Vagina (tissue), 2 donors: ENCODE measurements at places on chromosomes 3 and 15.

DNA sequence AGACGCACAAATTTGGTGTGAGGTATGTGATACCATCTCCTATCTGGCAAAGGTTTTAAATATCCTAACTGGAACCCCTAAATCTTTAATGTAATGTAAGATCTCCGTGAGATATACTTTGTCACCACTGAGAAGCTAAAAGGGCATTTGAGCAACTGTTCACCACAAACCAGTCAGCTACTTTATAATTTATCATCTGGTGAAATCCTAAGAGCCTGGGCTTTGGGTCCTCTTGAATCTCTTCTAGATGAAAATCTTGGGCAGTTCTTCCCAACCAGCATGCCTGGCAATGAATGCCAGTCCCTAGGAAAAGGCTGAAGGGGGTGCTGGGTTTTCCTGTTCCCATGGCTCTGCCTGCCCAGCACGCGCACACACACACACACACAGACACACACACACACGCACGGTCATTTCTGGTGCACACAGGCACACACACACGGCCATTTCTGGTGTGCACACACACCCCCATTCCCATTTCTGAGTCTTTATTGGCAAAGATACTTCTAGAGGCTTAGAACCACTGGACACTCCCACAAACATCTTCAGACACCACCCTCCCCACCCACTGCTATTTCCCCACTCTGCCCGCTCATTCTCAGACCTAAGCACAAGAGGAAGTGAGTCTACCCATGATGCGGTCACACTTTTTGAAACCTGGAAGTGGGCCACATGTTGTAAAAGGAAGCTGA is 72.6 kb downstream of the MYO1E start:
- peaks cover 43% of the 10 kb centered on the region for H3K4me1 ChIP-seq
- H3K27me3 ChIP-seq = no peaks in the 10 kb centered on the region
- no peaks in the 10 kb centered on the region for H3K36me3 ChIP-seq
- peak; percentile 92 for DNase-seq

- no peak overlapping the region for H3K4me3 ChIP-seq
- H3K4me1 ChIP-seq = no peaks in the 10 kb centered on the region
- DNase-seq = no peak
- H3K27ac ChIP-seq = no peak overlapping the region
- no peaks in the 10 kb centered on the region for H3K36me3 ChIP-seq
- no peaks in the 10 kb centered on the region for H3K27me3 ChIP-seq
Observed at GRCh38 chr3:187896646-187897045, 151.4 kb upstream of the BCL6 start.

- H3K4me3 ChIP-seq = no peak overlapping the region
- no peaks in the 10 kb centered on the region for H3K36me3 ChIP-seq
- H3K27ac ChIP-seq = no peak overlapping the region
- DNase-seq = no peak
- no peaks in the 10 kb centered on the region for H3K27me3 ChIP-seq
Observed at GRCh38 chr15:49236869-49237268, 66.8 kb downstream of the GALK2 start.

DNA sequence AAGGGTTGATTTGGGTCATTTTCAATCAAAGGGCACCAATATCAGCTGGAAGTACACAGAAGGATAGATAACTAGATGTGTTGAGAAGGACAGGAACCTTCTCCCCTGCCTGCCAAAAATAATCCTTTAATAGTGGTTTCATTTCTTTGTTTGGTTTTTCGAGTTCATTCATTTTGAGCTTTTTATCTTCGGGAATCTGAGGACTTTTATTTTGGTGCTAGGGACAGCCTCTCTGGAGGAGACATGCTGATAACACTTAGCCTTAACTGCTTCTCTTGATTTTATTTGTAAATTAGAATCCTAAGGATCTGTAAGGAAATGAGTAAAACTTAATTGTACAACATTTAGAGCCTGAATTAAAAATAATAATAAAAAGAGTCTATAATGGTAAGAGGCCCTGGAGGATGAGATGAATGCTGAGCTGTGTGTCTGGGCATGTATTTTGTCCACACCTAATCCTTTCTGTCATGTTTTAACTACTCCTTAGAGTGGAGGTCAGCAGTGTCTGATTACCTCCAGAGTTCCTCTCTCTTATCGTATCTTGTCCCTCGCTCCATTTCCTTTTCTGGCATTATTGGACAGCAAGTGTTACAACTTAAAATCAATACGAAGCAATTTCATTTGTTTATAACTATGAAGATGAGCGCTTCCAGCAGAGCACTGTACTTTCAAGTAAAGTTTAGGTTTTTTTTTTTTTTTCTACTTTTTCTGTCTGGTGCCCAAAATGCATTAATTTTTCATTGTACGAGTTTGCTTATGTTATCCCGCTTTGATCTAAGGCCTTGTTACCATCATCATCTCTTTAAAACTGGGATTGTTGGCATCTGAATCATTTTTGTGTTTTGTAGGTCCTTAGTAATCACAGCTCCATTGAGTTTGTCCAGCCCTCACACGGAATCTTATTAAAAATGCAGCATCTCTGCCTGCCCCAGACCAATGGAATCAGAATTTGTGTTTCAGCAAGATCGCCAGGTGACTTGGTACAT is 22.8 kb downstream of the PTPRG start:
- no peaks in the 10 kb centered on the region for H3K27me3 ChIP-seq
- H3K4me1 ChIP-seq = peaks cover 6% of the 10 kb centered on the region
- no peak overlapping the region for H3K27ac ChIP-seq
- H3K4me3 ChIP-seq = no peak overlapping the region
- no peak for DNase-seq

GRCh38 chr15:83282776-83283137 is 1.7 kb downstream of the BNC1 start:
- peak overlapping the region; percentile 48 for H3K4me3 ChIP-seq
- peaks cover 10% of the 10 kb centered on the region for H3K27me3 ChIP-seq
- no peaks in the 10 kb centered on the region for H3K4me1 ChIP-seq
- no peaks in the 10 kb centered on the region for H3K36me3 ChIP-seq

- no peak overlapping the region for H3K4me3 ChIP-seq
- H3K27ac ChIP-seq = no peak overlapping the region
- no peaks in the 10 kb centered on the region for H3K4me1 ChIP-seq
- H3K27me3 ChIP-seq = no peaks in the 10 kb centered on the region
- no peaks in the 10 kb centered on the region for H3K36me3 ChIP-seq
Observed at GRCh38 chr15:61327019-61327631, 98.0 kb upstream of the RORA start.

- DNase-seq = no peak
- no peaks in the 10 kb centered on the region for H3K4me1 ChIP-seq
- peaks cover 15% of the 10 kb centered on the region for H3K36me3 ChIP-seq
- H3K4me3 ChIP-seq = no peak overlapping the region
Observed at GRCh38 chr3:143552851-143553250, 295.4 kb downstream of the SLC9A9 start.

DNA sequence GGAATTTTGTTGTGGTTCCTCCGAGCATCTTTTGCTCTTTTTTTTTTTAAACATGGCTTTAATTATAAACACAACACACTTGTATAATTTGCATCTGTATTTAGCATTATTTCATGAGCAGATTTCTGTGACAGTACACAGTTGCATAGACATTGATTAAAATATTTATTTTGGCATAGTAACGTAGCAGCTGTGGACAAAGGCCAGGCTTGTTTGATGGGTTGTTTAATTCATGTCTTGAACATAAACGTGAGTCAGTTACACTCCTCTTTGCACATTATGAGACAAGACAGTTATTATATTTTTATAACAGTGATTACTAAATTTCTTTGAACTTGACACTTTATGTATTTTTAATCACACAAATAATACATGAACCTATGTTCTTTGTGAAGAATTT is 182.5 kb downstream of the CACNA2D3 start:
- no peak overlapping the region for H3K27ac ChIP-seq
- no peak overlapping the region for H3K4me3 ChIP-seq
- H3K4me1 ChIP-seq = no peaks in the 10 kb centered on the region
- no peak for DNase-seq

- H3K4me3 ChIP-seq = no peak overlapping the region
- no peaks in the 10 kb centered on the region for H3K4me1 ChIP-seq
- H3K27ac ChIP-seq = no peak overlapping the region
- no peaks in the 10 kb centered on the region for H3K36me3 ChIP-seq
Observed at GRCh38 chr3:105647047-105647446, 221.8 kb downstream of the CBLB start.

GRCh38 chr15:80918196-80918783 is 71.3 kb downstream of the MESD start:
- H3K27ac ChIP-seq = no peak overlapping the region
- no peak overlapping the region for H3K4me3 ChIP-seq
- H3K4me1 ChIP-seq = peaks cover 6% of the 10 kb centered on the region
- DNase-seq = no peak

DNA sequence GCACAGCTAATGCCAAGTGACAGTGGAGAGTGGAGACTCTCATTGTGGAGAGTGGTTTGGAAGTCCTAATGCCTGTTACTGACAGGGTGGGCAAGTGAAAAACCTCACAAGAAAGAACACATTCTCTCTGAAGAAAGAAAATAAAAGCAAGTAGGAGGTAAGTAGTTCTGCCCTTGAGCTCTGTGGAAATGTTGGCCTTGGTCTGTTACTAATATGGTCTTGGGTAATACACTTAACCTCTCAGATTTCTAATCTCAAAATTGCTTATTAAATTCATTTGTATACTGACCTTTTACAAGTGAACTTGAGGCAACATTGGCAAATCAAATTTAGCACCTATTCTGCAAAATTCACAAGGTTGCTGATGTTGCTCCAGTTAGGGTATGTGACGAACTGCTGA is 291.6 kb upstream of the CBLB start:
- no peaks in the 10 kb centered on the region for H3K27me3 ChIP-seq
- no peak for DNase-seq
- H3K27ac ChIP-seq = no peak overlapping the region
- no peaks in the 10 kb centered on the region for H3K4me1 ChIP-seq
- no peak overlapping the region for H3K4me3 ChIP-seq

- no peaks in the 10 kb centered on the region for H3K36me3 ChIP-seq
- H3K27ac ChIP-seq = no peak overlapping the region
- no peaks in the 10 kb centered on the region for H3K4me1 ChIP-seq
- no peak overlapping the region for H3K4me3 ChIP-seq
Observed at GRCh38 chr15:99651023-99651807, 82.0 kb downstream of the LYSMD4 start.

GRCh38 chr3:156811089-156811862 is 14.9 kb upstream of the LEKR1 start:
- H3K4me1 ChIP-seq = peaks cover 10% of the 10 kb centered on the region
- H3K36me3 ChIP-seq = no peaks in the 10 kb centered on the region
- H3K27ac ChIP-seq = no peak overlapping the region
- DNase-seq = no peak
- H3K4me3 ChIP-seq = no peak overlapping the region

GRCh38 chr3:132593947-132594323 is 3.1 kb upstream of the ACKR4 start:
- no peak overlapping the region for H3K27ac ChIP-seq
- H3K4me1 ChIP-seq = no peaks in the 10 kb centered on the region
- H3K4me3 ChIP-seq = no peak overlapping the region
- no peaks in the 10 kb centered on the region for H3K36me3 ChIP-seq
- no peak for DNase-seq

DNA sequence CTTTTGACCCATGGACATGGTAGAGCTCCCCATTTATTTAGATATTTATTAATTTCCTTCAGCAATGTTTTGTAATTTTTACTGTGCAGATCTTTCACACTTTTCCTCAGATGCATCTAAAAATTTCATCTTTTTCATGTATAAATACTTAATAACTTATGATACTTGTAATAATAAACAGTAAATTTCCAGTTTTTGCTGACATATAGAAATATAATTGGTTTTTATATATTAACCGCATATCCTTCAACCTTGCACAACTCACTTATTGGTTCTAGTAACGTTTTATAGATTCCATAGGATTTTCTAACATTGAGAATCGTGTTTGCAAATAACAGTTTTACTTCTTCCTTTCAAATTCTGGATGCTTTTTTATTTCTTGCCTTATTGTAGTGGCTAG is 3.5 kb upstream of the ZNF621 start:
- no peak for DNase-seq
- no peak overlapping the region for H3K4me3 ChIP-seq
- no peaks in the 10 kb centered on the region for H3K27me3 ChIP-seq
- H3K36me3 ChIP-seq = no peaks in the 10 kb centered on the region

DNA sequence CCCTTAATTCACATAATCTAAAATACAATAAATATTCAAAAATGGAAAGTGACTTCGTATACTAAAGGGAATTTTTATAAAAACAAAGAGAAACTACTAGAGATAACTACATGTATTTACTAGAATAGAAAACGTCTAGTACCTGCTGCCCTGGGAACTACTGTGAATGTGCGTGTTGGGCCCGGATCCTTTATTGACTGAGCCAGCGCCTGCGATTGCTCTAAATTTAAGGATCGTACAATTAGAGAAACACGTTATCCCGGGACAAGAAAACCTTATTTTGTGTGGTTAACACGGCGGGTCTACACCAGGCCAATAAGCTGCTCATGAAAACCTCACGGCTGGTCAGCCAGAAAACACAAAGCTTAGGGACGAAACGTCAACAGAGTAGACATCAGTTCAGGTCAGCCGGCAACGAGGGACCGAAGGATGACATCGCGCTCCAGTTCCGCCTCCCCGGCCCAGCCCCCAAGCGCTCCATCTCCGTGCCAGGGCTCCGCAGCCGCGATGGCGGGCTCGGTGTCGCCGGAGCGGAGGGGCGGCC is 555 bp downstream of the TM2D3 start:
- DNase-seq = peak; percentile 89
- peak overlapping the region; percentile 73 for H3K4me3 ChIP-seq
- no peaks in the 10 kb centered on the region for H3K36me3 ChIP-seq
- peak overlapping the region; percentile 92 for H3K27ac ChIP-seq
- H3K27me3 ChIP-seq = no peaks in the 10 kb centered on the region

DNA sequence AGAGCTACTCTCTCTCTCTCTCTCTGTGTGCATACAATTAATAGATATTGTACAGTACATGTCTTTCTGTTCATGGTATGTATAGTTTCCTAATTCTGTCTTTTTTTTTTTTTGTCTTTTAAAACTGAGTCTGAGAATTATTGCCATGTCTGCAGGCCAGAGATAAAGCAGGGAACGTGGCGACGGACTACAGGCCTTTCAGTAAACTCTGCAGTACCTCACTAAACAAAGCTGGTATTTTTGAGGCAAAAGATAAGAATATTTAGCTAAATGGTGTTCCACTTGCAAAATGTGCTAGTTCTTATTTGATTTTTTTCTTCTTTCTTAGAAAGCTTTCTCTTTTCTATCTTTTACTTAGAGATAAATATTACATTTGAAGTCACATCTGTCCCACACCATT is 44.0 kb upstream of the EHHADH start:
- H3K4me3 ChIP-seq = no peak overlapping the region
- H3K27ac ChIP-seq = no peak overlapping the region
- no peaks in the 10 kb centered on the region for H3K36me3 ChIP-seq
- H3K27me3 ChIP-seq = no peaks in the 10 kb centered on the region
- no peak for DNase-seq
- no peaks in the 10 kb centered on the region for H3K4me1 ChIP-seq

GRCh38 chr15:69825941-69826818 is 271.5 kb downstream of the TLE3 start:
- H3K27ac ChIP-seq = no peak overlapping the region
- H3K27me3 ChIP-seq = no peaks in the 10 kb centered on the region
- no peak overlapping the region for H3K4me3 ChIP-seq
- H3K4me1 ChIP-seq = no peaks in the 10 kb centered on the region
